ENCODE measurements at places on chromosomes 12 and 14. TPM values are rescaled to one million over a fixed set of nuclear protein-coding genes. Genes with fewer than 3 reads are reported as not detected.

ADGRD1 gene
- 0.46 TPM for total RNA-seq

ANAPC7 gene
- 69.1 TPM for total RNA-seq

KITLG gene
- 4.3 TPM for total RNA-seq

KLHL42 gene
- total RNA-seq = 14.0 TPM

ZNF705A gene
- not detected for total RNA-seq

DNAJC22 gene
- 23.0 TPM for total RNA-seq

CIT gene
- total RNA-seq = 11.7 TPM

P2RX7 gene
- not detected for total RNA-seq
